ENCODE measurements at places on chromosomes 11 and 22.

- no peak for DNase-seq
Observed at GRCh38 chr22:41518048-41518347, 26.3 kb downstream of the POLR3H start.

DNA sequence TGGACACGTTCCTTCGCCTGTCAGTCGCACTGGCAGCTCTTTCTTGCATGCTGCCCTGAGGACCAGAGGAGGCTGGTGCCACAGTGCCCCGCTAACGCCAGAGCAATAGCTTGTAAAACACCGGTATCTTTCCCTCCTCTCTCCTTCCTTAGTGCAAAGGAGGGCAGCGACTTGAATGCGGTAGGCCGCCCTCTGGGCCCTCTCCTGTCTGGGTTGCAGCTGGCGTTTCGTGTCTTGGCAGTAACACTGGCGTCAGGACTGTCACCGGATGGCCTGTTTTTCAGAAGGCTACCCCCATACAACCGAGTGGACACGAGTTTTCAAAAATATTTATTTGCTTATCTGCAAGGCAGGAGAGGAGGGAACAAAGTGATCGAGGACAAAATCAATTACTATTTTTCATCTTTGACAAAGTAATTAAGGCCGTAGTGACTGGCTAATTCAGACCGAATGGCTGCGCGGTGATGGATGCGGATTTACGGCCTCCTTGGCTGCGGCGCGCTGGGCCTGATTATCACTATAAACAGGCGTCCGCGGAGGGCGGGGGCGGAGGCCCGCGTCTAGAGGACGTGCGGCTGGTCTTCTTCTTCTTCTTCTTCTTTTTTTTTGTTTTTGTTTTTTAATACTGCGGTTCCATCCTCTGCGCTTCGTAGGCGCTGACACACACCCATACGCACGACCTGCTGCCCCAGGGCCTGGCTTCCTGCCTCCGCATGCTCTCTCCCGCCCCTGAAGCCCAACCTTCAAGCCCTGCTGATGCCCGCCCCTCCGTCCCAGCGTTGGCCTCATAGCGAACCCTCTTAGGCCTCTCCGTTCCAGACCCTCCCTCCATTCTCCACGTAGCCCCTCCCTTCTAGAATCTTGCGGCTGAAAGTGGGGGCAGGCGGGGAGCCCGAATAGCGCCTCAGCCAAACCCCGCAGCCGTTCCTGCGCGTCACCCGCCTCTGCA lies 2.9 kb upstream of the SLC6A5 start:
- no peak for DNase-seq

DNA sequence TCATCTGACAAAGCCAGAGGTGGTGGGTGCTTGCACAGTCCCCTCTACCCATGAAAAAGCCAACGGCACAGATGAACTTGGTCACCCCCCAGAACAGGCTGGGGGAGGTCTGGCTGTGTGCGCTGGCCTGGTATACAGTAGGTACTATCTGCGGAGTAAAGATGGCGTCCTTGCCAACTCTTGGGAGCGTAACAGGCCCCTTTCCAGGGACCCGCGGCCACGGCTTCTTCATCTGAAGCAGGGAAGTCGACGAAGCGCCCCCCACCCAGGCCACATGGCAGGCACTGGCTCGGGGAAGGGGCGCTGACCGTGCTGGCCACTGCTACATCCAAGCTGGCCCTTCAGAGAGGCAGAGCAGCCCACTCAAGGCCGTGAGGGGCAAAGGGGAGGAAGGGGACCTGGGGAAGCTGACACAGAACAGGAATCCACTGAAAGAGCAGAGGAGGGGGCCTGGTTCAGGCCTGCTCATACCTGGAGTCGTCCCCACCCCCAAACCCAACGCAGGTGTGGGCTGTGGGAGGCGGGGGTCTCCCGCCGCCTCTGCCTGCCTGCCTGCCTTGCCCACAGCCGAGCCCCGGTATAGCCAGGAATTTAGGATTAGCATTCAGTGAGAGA lies 75.7 kb downstream of the CELSR1 start:
- no peak for DNase-seq

DNA sequence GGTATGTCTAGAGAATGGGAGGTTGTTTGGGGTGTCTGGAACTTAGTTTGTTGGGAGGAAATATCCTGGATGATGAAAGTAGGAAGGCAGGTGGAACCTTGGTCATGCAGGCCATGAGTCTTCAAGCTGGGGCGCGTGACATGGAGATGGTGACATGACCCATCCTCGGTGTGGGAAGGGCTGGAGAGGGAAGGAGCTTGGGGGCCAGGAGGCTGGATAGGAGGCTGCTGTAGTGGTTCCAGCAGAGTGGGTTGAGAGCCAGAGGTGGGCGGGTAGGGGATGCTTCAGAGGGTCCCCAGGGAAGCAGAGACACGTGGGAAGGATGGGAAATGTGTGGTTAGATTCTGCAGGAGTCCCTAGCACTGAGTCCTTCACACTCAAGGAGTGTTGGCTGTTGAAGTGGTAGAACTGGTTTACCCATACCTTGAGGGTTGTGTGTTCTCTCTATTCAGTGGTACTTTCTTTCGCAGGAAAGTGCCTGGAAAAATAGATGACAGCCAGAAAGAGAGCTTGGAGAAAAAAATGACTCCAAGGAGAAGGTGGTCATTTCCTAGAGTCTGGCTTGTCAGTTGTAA lies 56.8 kb downstream of the LDLRAD3 start:
- no peak for DNase-seq

DNA sequence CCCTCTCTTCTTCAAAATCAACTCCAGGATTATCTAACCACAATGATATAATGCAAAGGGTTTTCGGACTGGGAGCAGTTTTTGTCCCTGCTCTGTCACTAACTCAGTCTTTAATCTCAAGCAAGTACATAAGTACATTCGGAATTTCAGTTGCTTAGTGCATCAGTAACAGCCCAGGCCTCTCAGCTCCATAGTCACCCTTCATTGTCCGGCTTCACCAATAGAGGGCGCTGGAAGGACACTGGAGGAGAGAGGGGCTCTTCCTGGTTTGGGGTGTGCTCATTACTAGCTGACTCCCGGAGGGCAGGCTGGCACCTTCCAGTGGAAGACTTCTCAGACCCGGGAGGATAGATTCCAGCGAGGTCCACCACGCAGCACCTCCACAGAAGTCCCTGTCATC lies 90.4 kb upstream of the PDGFD start:
- no peak for DNase-seq

DNA sequence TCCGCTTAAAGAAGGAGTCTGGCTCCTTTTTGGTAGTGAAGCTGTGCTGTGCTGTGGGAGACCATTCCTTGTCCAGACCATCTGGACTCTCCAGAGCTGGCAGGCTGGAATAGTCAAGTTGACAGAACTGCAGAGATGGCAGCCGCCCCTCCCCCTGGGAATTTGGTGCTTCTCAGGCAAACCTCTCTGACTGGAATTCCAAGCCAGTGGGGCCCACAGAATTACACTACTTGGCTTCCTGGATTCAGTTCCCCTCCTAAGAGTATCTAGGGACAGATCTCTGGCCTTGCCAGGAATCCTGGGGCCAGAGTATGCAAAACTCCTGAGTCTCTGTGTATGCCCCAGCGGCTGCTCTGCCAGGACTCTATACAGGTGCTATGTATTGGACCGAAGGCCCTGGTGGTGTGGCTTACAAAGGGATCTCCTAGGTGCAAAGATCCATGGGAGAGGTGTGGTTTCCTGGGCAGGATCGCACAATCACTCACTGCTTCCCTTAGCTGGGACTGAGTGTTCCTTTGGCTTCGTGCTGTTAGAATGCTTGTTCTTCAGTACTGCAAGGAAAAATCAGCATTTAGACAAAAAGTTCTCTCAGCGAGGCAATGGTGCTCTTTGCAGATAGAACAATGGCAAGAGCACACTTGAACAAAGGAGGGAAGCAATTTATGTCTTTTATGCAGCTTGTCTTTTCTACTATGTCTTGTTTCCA lies 86.8 kb downstream of the PRMT3 start:
- no peak for DNase-seq

DNA sequence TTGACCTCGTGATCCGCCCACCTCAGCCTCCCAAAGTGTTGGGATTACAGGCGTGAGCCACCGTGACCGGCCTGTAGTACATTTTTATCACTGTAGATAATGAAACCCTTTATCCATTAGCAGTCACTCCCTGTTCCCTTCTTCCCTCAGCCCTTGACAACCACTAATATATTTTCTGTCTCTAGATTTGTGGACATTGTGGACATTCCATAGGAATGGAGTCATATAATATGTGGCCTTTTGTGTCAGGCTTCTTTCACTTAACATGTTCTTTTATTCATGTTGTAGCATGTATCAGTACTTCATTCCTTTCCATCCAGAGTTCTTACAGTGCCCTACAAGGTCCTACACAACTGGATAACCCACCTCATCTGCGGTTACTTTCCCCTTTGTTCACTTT lies 30.5 kb downstream of the RRM1 start:
- no peak for DNase-seq

GRCh38 chr11:37817727-37818270 lies 1219.8 kb upstream of the RAG2 start:
- DNase-seq: no peak

DNA sequence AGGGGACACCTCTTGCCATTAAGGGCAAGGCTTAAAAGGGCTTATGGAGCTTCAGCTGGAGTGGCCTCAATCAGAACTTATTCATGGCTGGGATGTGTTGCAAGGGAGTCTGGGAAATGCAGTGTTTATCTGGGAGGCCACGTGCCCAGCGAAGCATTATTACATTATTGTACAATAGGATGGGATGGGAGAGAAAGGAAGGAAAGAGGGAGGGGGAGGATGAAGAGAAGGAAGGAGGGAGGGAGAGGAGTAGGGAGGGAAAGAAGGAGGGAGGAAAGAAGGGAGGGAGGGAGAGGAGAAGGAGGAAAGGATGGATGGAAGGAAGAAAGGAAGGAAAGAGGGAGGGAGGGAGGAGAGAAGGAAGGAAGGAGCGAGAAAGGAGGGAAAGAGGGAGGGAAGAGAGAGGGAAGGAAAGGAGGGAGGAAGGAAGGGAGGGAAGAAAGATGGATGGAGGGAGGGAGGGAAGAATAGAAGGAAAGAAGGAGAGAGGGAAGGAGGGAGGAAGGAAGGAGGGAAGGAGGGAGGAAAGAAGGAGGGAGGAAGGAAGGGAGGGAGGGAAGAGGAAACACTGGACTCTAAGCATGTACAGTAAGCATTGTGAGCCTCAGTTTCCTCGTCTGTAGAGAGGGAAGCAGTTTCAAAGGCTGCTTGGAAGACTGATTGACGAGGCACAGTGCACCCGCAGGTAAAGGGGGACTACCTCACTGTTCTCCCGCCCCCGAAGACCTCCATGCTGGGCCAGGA lies 62.2 kb downstream of the MYEOV start:
- DNase-seq: no peak

DNA sequence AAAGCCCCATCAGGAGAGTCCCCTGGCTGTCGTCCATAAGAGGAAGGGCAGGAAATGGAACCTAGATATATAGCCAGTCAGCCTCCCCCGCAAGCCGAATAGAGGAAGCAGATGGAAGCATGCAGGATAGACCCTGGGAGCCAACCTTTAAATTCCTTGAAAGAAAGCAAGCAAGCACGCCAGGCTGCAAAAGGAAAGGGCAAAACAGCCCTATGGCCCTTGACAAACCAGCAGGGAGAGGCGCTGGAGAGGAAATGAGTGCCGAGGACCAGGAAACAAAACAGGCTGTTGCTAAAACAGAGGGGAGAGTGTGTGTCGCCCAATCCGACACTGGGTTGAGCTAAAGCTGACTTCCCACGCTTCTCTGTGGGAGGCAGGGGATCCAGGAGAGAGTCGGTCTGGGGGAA lies 203.5 kb upstream of the MTNR1B start:
- DNase-seq: no peak
